Renal cortical epithelial cell (primary cell): ENCODE measurements at places on chromosomes 4 and X. TPM values are rescaled to one million over a fixed set of nuclear protein-coding genes. Genes with fewer than 3 reads are reported as not detected.
A peak's percentile ranks its signal among the peaks of the same experiment; 100 is the strongest.

The CDS1 gene
- 7.6 and 20.1 TPM in 2 replicates for total RNA-seq

The HAND2 gene
- total RNA-seq: not detected in 2 replicates

The SHOX gene
- total RNA-seq: not detected in 2 replicates

The TXK gene
- total RNA-seq: 2.6 and 4.7 TPM in 2 replicates

The TMPRSS11D gene
- not detected in 2 replicates for total RNA-seq

The PAGE5 gene
- total RNA-seq: not detected in 2 replicates

GRCh38 chrX:11254417-11255109 lies 38.6 kb upstream of the AMELX start:
- no peak for DNase-seq

DNA sequence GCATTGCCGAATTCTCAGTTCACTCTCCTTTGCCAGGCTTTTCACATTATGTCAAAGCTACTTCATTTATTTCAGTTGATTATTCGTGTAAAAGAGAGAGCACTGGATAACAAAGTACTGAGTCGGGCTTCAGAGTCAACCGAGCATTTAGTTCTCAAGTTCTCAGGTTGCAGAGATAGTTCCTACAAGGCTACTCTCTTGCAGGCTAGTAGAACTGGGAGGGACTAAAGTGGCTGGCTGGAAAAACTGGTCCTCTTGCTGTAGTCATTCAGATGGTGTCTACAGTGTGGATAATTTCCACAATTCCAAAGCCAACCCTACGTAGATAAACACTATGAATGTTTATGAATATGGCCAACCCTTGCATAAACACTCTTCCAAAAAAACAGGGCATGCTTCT lies 4.6 kb upstream of the CCNG2 start:
- peak; percentile 62 for DNase-seq

GRCh38 chr4:95068818-95069478 lies 311.2 kb downstream of the BMPR1B start:
- DNase-seq: no peak

DNA sequence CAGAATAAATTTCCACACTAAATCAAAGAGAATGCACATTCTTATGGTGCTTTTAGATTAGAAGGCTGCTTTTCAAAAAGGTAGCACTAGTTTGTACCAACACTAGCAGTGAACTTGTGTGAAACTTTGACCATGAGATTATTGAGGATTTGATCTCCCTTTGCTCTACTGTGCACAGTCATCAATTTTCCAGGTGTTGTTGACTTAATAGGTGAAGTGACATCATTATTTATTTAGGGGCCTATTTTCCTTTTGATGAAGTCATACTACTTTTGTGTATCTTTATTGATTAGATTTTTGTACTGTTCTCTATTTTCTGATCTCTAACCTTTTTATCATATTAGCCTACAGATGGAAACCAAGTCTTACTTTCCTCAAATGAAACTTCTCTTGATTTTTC lies 507.9 kb upstream of the LCORL start:
- DNase-seq: no peak

DNA sequence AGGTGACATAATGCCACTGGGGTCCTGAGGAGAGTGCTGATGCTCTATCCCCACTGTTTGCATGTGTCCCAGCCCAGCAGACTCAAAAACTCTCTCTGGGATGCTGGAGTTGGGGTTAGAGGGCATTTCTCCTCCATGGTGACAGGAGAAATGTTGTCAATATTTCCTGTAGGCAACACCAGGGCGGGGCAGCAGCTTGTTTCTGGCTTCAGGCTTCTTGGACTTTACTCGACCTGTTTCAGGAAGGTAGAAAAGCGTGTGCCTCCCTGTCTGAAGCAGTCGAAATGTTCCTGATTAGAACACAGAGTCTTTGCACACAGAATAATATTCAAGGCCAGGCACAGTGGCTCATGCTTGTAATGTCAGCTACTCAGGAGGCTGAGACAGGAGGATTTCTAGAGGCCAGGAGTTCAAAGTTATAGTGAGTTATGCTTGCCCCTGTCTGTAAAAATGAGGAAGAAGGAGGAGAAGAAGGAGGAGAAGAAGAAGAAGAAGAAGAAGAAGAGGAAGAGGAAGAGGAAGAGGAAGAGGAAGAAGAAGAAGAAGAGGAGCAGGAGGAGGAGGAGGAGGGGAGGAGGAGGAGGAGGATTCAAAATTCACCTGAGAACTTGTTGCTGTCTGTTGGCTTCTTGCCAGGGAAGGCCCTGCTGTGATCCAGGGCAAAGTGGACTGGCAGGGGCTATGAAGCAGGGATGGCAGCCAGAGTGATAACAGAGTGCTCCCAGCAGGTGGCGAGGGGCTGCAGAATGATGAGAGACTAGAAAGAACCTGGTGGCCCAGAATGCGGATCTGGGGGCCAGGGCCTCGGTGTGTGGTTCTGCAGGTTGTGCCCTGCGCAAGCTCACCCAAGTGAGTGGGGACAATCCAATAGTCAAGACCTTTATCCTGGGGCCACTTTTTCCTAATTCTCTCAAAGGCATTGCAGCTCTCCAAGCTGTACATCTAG lies 82.9 kb downstream of the RTL5 start:
- no peak for DNase-seq

GRCh38 chr4:125317525-125317877 lies 2.7 kb downstream of the FAT4 start:
- no peak for DNase-seq
